ENCODE measurements at places on chromosomes 5 and 9. TPM values are rescaled to one million over a fixed set of nuclear protein-coding genes. Genes with fewer than 3 reads are reported as not detected.

GRCh38 chr5:142428036-142428772 is 103.4 kb upstream of the SPRY4 start:
- no peak for DNase-seq

DNA sequence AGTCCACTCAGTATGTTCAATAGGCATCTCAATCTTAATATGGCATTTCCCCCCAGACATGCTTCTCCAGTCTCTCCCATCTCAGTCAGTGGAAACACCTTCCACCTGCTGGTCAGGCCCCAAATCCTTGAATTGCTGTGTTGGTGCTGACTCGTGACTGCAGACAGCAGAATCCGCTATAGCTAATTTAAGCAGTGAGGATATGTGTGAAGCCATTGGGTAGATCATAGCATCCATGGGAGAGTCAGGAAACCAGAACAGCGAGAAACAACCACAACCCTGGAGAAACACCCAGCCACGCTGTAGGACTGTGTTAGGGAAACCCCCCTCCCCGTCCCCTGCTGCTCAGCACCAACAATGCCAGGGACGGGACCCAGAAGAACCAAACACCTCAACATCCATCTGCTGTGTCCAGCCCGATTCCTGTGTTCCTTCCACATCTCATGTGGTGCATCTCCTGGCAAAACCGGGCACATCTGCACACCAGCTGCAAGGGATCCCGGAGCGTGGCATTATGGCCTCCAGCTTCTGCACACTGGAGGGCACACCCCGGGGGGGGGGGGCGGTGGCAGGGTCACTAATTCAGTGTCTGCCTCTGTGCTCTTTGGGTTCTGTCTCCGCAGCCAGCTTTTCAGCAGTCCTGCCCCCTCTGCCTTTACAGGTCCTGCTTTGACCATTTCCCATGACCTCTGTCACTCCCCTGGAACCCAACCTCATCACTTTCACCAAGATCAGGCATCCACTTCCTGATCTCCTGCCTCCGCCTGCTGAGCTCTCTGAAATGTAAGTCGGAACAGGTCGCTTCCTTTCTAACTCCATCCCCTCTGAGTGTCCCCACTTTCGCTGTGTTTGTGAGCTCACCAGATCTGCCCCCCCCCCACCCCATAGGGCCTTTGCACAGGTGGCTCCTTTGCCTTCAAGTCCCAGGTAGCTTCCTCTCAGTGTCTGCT is 2.4 kb upstream of the PLEKHG4B start:
- DNase-seq = no peak

- peak; percentile 3 for DNase-seq
Measured at GRCh38 chr5:57784121-57784520, 301.5 kb upstream of the ACTBL2 start.

DNA sequence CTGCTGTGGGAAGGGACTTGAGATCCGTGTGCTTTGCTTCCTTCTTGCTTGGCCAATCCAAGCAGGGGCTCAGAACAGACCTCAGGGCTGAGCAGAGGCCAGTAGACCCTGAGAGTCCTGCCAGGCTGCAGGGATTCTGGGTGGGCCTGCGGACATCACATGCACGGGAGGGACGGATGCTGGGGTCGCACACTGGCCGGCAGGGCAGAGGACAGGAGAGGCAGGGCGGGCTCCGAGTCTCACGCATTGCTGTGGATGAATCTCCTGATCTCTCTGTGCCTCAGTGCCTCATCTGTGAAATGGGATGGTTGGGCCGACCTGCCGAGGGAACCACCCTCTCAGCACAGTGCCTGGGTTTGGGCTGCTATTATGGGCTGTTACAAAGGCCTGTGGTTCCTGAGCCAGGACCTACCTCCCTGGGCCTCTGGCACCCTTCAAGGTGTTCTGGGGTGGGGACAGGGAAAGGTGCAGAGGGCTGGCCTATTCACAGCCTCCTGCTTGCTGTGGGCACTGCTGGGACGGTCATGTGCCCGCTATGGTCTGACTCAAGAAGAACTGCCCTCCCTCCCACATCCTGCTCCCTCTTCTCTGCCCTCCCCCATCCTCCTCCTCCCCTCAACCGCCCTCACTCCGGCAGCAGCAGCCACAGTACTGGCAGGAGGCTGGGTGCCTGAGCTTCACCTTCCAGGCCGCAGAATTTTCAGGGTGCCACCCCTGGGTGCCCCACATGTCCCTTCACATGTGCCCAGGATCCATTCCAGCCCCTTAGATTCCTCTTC is 43.3 kb downstream of the NCS1 start:
- DNase-seq = no peak

DNA sequence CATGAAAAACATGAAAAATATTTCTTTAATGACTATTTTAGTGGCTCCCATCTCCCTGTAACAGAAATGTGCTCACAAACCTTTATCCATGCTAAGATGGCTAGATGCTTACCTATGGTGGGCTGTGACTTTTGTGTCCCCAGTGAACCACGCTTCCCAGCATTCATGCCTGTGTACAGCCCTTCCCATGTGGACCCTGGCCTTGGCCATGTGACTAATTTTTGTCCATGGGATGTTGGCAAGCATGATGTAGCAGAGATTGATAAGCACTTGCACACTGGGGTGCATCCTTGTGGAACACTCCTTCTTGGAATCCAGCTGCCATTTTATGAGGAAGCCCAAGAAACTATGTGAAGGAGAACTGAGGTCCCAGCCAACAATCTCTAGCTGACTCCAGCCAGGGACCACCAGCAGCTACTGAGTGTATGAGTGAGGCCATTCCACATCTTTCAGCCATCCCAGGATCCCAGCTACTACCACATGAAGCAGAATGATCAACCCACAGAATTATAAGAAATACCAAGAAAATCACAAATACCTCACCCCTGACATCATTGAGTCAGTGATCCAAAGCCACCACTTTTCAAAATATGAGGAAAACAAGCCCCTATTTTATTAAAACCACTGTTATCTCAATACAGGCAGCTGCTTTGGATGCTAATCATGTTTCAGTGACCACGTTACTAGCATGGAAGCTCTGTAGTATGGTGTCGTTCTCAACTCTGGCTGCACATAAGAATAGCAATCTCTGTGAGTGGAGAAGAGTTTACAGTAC is 16.1 kb upstream of the RAI14 start:
- no peak for DNase-seq

GRCh38 chr5:66864240-66864884 is 268.2 kb downstream of the MAST4 start:
- no peak for DNase-seq

- no peak for DNase-seq
Measured at GRCh38 chr5:134524272-134524825, 1.1 kb upstream of the JADE2 start.

GRCh38 chr5:11564706-11565105 is 339.5 kb downstream of the CTNND2 start:
- no peak for DNase-seq

DNA sequence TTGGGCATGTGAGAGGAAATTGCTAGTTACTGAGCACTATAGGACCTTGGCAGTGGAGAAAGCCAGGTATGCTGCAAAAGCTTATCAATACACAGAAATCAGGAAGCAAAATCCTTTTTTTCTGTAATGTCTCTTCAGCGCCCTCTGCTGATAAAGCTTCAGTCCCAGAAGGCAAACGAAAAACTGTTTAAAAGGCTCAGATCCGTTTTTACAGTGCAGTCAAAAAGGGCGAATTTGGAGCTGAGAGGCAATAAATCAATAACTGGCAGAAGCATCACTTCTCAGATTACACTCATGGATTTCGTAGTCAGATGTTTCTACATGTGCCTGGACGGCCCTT is 1.1 kb upstream of the MAN2A1 start:
- no peak for DNase-seq

DNA sequence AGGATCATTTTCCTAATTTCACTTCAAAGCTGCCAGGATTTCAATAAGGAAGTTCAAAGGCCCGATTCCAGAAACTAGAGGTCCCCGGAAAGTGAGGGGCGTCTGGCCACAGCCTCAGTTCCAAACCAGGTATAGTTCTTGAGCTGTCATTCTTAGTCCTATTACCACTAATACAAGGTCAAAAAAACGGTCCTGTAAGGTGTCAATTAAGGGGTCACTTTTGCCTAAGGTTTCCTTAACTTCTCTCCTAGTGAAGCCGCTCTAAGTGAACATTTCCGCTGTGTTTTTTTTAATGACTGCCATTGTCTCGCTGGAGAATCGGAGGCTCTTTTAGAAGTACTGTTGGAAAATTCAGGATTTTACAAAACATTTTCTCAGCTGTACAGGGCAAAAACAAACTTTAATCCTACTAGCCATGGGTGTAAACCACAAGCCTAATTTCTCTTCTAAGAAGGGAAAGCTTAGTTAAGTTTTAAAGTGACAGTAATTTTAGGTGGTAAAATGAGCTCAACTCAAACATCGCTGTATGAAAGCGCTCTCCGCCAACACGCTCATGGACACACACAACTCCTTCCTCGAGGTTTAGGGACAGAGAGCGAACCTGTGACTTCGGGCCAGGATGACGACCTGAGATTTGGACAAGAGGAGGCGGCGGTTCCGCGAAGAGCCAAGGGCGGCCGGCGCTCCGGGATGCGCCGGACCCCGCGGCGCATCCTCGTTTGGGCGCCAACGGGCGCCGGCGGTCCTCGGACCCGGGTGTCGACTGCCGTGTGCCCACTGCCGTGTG is 76.7 kb upstream of the IFNE start:
- no peak for DNase-seq

GRCh38 chr9:108119530-108120113 is 630.1 kb upstream of the KLF4 start:
- no peak for DNase-seq

GRCh38 chr5:36367524-36367923 is 65.8 kb upstream of the RANBP3L start:
- DNase-seq = no peak

GRCh38 chr5:8560776-8561175 is 691.8 kb downstream of the MTRR start:
- peak; percentile 0 for DNase-seq

GRCh38 chr9:92729735-92730155 is 34.9 kb downstream of the BICD2 start:
- DNase-seq = no peak

DNA sequence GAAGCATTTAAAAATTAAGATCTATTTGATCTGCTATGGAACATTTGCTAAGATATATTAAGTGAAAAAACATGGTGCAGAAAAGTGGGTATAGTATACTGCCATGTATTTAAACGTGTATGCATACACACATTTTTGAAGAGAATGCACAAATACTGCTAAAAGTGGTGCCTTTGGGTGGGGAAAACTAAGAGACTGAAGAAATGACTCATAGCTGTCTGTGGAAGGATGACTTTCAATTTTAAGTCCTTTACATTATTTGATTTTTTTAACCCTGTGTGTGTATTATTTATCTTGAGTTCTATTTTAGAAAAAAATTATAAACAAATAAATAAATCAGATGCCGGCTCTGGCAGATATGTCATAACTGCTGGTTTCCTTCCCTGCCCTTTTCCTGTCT is 120.7 kb upstream of the SLIT3 start:
- no peak for DNase-seq

GRCh38 chr9:7186175-7186574 is 428.4 kb downstream of the KDM4C start:
- DNase-seq = no peak

DNA sequence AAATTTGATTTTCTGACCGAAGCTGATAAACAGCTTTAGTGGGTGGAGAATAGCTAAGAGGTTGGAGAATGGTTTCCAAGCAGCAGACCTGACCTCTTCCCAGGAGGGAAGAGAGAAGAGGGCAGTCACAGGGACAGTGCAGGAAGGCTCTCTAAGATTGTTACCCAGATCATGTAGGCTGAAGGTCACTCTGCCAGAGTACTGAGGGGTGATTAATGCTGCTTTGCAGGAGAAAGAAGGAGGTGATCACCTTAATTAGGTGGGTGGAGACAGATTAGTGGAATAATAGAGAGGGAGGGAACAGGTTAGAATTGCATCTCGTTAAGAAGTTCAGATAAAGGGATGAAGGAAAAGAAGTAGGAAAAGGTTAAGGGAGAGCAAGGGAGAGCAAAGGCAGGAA is 440.5 kb downstream of the BRINP1 start:
- no peak for DNase-seq

DNA sequence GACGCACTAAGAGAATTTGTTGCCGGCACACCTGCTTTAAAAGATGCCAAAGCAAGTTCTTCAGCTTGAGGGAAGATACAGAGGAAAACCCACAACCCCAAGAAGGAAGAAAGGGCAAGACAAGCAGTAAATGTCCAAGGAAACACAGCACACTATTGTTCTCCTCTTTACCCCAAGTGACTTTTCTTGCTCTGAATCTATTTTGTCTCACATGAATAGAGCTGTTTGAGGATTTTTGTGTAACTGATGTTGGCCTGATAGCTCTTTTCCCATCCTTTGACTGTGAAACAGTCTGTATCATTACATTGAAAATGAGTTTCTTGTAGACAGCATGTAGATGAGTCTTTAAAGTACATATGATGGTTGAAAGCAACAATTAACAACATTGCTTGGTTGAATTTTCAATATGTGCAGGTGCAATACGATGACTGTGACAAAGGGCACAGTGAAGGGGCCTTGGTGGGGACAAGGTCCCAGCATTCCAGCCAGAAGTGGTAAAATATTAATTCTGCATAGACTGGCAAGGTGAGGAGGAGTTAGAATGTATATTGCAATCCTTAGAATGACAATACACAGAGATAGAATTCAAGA is 16.8 kb upstream of the CEP72 start:
- no peak for DNase-seq

DNA sequence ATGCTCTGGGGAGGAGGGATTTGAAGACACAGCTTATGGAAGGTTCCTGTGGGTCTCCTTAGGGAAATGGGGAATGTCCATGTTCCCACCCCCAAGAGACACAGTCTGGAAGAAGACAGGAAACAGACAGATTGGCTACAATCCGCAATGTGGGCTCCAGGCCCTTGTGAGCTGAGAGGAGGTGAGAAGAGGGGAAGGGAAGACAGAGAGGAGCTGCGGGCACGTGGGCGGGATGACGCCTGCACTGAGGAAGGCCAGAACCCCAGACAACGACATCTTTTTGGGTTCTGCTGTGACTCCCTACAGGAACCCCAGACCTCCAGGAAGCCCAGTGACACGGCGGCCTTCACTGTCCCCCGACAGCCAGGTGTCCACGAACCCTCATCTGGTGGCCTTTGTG is 29.9 kb upstream of the NKD2 start:
- DNase-seq = no peak

DNA sequence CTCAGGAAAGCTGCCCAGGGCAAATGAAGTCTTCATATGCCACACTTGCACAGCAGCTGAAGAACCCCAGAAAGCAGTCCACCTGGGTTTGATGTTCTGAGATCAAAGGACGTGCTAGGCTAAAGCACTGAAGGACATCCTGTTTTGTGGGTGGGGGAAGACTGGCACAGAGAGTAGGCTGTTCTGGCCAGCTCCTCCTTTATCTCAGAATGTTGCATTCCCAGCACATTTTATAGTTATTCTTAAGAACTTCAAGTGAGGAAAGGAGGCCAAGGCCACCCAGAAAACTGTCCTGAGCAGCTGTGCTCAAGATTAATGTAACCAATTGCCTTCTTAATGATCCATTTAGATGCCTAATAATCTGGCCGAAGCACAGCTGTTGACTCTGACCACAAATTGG is 10.9 kb downstream of the SHOC1 start:
- DNase-seq = no peak

The OLFM1 gene
- total RNA-seq = 0.07 TPM

The GAS1 gene
- total RNA-seq = 0.99 TPM

The TAF1L gene
- total RNA-seq = not detected

The ZFP37 gene
- 1.0 TPM for total RNA-seq

The N4BP3 gene
- total RNA-seq = 3.6 TPM

The STING1 gene
- 27.2 TPM for total RNA-seq

The GEMIN5 gene
- 25.3 TPM for total RNA-seq

The APBA1 gene
- total RNA-seq = 3.2 TPM

The SYNPO gene
- total RNA-seq = 10.1 TPM

The ANKRD34B gene
- total RNA-seq = not detected

Data from foreskin keratinocyte (primary cell).